Lower lobe of right lung (tissue), 2 donors: ENCODE measurements at places on chromosomes 5 and 9. TPM values are rescaled to one million over a fixed set of nuclear protein-coding genes. Genes with fewer than 3 reads are reported as not detected.

- no peak overlapping the region for H3K4me3 ChIP-seq
- no peak for DNase-seq
- H3K4me1 ChIP-seq = no peaks in the 10 kb centered on the region
Measured at GRCh38 chr5:160044391-160044804, 35.5 kb downstream of the TTC1 start.

- H3K4me3 ChIP-seq = no peak overlapping the region
- H3K36me3 ChIP-seq = no peaks in the 10 kb centered on the region
- no peaks in the 10 kb centered on the region for H3K27me3 ChIP-seq
- peak; percentile 55 for DNase-seq
- peaks cover 43% of the 10 kb centered on the region for H3K4me1 ChIP-seq
- H3K27ac ChIP-seq = no peak overlapping the region
Measured at GRCh38 chr5:124706729-124707361, 39.6 kb downstream of the ZNF608 start.

- H3K4me1 ChIP-seq = peaks cover 60% of the 10 kb centered on the region
- no peaks in the 10 kb centered on the region for H3K36me3 ChIP-seq
- peak overlapping the region; percentile 14 for H3K4me3 ChIP-seq
- H3K27me3 ChIP-seq = peaks cover 96% of the 10 kb centered on the region
- H3K27ac ChIP-seq = no peak overlapping the region
Measured at GRCh38 chr9:93954434-93955061, 607 bp downstream of the BARX1 start.

GRCh38 chr9:81801190-81801589 lies 111.8 kb upstream of the TLE1 start:
- no peak for DNase-seq
- H3K27ac ChIP-seq = no peak overlapping the region
- H3K4me3 ChIP-seq = no peak overlapping the region

DNA sequence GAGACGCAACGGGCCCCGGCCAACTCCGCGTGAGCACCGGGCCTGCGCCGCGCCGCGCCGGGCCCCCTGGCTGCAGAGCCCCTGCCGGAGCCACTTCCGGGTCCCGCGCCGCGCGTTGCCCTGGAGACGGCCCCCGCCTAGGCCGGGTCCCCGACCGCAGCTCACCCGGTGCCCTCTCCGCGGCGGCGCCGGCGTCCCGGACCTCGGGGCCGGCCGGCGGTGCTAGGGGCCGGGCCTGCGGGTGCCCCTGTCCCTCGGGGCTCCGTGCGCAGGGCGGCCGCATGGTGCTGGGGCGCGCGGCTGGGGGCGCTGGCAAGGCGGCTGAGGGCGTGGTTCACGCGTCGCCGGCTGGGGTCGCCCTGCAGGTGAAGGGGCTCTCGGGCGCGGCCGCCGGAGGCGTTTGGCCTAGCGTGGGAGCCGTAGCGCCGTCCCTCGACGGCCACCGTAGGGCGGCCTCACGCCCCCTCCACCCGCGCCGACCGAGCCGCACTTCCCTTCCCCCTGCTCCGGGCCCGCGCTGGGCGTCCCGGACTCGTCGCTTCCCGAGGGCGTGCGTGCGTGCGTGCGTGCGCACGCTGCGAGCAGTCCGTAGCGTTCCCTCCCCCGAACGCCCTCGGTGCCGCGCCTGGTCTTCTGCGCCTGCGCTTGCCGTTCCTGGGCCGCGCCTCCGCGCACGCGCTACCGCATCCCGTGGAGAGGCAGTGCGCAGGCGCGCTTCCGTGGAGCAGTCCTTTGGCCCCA lies at the start of gene TMEM250:
Gene TMEM250, minus strand, starts transcription at position 556 of the 741 bp plus-strand sequence. CDS start 1,975 bp downstream, outside the sequence.
- DNase-seq = peak; percentile 98
- H3K27ac ChIP-seq = peak within 1 kb of the TSS; percentile 95
- H3K4me3 ChIP-seq = peak within 1 kb of the TSS; percentile 93
- H3K4me1 ChIP-seq = peaks cover 30% of the 10 kb centered on the region
- H3K36me3 ChIP-seq = peaks cover 18% of the 10 kb centered on the region

- H3K4me3 ChIP-seq = no peak overlapping the region
- H3K27ac ChIP-seq = no peak overlapping the region
- no peaks in the 10 kb centered on the region for H3K36me3 ChIP-seq
- H3K4me1 ChIP-seq = no peaks in the 10 kb centered on the region
- DNase-seq = no peak
Measured at GRCh38 chr5:99191206-99191745, 262.5 kb upstream of the CHD1 start.

- H3K27ac ChIP-seq = no peak overlapping the region
- no peaks in the 10 kb centered on the region for H3K36me3 ChIP-seq
- H3K4me3 ChIP-seq = no peak overlapping the region
- no peak for DNase-seq
Measured at GRCh38 chr5:36701085-36701698, 94.8 kb downstream of the SLC1A3 start.

DNA sequence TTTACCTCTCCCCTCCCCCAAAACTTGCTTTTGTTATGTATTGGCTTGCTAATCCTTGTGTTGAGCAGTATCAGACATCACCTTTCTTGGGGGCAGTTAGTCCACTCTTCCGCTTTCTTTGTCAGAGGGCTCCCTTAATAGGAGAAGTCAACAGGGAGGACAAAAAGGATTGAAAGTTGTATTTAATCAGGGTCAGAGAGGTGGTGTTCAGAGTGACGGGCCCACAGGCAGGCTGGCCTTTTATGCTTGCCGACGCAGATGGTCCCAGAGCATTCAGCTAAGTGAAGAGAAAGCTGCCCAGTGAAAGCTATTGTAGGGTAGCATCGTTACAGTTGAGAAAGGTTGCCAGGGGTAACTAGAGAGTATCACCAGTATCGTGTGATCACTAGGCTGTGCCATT lies 131.1 kb downstream of the ZCCHC7 start:
- H3K4me1 ChIP-seq = no peaks in the 10 kb centered on the region
- H3K27ac ChIP-seq = no peak overlapping the region
- no peak overlapping the region for H3K4me3 ChIP-seq
- no peaks in the 10 kb centered on the region for H3K36me3 ChIP-seq
- DNase-seq = no peak
- H3K27me3 ChIP-seq = no peaks in the 10 kb centered on the region

DNA sequence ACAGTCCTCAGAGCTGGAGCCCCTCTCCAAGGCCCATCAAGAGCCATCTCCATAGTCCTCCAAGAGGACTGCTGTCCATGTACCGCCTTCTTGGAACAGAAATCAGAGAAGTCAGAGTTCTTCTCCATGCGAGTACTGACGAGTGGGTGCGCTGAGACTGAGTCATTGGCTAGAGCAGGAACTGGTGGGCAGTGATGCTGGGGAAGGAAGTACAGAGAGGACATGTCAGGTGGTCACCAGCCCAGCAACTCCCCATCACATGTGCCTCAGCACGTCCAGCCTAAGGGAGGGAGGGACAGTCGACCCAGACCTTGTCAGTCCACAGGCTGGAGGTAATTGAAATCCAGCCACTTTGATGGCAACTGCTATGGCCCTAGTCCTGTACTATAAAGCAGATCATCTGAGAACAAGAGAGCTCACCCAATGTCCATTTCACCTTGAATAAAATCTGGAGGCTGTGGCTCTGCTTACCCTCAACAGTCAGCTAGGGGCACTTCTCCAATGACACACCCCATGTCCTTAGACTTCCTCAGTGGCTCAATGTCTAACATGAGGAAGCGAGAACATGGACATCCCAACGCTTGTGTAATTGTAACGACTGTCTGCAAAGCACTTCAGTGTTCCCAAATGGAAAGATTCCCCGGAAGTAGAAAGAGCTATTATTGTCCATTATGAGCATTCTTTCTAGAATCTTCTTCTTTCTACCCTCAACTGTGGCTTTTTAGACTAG lies 15.0 kb upstream of the FBP1 start:
- H3K4me1 ChIP-seq = peaks cover 25% of the 10 kb centered on the region
- H3K27ac ChIP-seq = peak overlapping the region; percentile 75
- H3K4me3 ChIP-seq = no peak overlapping the region
- no peaks in the 10 kb centered on the region for H3K36me3 ChIP-seq
- peak; percentile 78 for DNase-seq

DNA sequence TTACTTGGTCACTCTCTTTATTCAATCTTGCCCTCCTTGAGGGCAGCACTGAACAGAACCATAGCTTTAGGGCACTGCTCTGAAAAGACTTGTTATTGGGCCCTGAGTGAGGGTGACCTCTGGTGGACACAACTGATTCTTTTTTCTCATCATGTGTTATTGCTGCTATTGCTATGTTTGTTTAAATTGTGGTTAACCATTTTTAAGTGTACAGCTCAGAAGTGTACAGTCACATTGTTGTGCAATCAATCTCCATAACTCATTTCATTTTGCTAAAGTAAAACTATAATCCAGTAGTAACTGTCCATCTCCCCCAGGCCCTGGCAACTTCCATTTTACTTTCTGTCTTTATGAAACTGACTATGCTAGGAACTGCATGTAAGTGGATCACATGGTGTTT lies 351.1 kb upstream of the RIOK2 start:
- DNase-seq = no peak
- H3K4me3 ChIP-seq = no peak overlapping the region
- H3K4me1 ChIP-seq = no peaks in the 10 kb centered on the region
- no peaks in the 10 kb centered on the region for H3K36me3 ChIP-seq
- no peak overlapping the region for H3K27ac ChIP-seq
- H3K27me3 ChIP-seq = no peaks in the 10 kb centered on the region

GRCh38 chr9:93560991-93561390 lies 15.4 kb upstream of the PHF2 start:
- peaks cover 94% of the 10 kb centered on the region for H3K36me3 ChIP-seq
- H3K27ac ChIP-seq = no peak overlapping the region
- no peaks in the 10 kb centered on the region for H3K4me1 ChIP-seq
- H3K27me3 ChIP-seq = no peaks in the 10 kb centered on the region
- no peak overlapping the region for H3K4me3 ChIP-seq
- DNase-seq = no peak

- H3K27ac ChIP-seq = no peak overlapping the region
- H3K27me3 ChIP-seq = no peaks in the 10 kb centered on the region
- H3K4me1 ChIP-seq = no peaks in the 10 kb centered on the region
- no peak for DNase-seq
- no peaks in the 10 kb centered on the region for H3K36me3 ChIP-seq
Measured at GRCh38 chr5:163682234-163682633, 176.8 kb downstream of the MAT2B start.

- DNase-seq = no peak
- no peak overlapping the region for H3K27ac ChIP-seq
- no peaks in the 10 kb centered on the region for H3K4me1 ChIP-seq
- H3K4me3 ChIP-seq = no peak overlapping the region
- peaks cover 94% of the 10 kb centered on the region for H3K36me3 ChIP-seq
Measured at GRCh38 chr5:14415024-14415697, 166.4 kb upstream of the OTULINL start.

- no peaks in the 10 kb centered on the region for H3K36me3 ChIP-seq
- no peaks in the 10 kb centered on the region for H3K4me1 ChIP-seq
- DNase-seq = no peak
- no peaks in the 10 kb centered on the region for H3K27me3 ChIP-seq
Measured at GRCh38 chr5:67679184-67679841, 482.7 kb upstream of the CD180 start.

DNA sequence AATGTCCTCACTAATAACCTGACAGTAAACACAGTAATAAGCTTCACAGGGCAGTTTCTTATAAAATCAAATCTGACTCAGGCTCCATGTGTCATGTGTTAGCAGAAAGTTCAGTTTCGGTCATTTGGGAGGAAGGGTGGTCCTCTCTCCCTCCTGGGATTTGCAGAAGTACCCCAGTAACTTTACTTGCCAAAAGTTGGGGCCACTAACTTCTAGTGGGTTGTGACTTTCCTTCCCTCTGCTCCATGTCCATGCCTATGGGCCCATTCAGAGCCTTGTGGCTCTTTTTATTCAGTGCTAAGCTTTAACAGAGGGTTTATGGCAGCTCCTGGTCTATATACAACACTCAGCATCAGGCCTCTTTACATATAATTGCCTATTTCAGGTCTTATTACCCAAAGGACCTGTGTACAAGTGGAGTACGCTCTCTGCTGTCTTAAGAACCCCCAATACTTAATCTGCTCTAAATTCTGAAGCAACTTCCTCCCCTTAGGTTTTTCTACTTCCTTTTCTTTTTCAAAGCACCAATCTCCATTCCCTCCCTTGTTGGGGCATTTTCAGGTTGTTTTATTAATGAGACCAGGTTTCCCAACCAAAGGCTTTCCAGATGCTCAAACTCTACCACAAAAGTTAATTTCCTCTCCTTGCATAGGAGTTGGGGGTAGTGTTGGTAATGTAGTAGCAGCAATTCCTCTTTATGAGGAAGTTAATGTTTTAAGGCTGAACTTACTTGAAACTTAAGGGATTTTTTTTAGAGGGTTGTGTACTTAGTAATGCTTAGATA lies 107.7 kb downstream of the CCDC192 start:
- H3K36me3 ChIP-seq = no peaks in the 10 kb centered on the region
- H3K4me3 ChIP-seq = no peak overlapping the region
- DNase-seq = no peak
- H3K27ac ChIP-seq = no peak overlapping the region

DNA sequence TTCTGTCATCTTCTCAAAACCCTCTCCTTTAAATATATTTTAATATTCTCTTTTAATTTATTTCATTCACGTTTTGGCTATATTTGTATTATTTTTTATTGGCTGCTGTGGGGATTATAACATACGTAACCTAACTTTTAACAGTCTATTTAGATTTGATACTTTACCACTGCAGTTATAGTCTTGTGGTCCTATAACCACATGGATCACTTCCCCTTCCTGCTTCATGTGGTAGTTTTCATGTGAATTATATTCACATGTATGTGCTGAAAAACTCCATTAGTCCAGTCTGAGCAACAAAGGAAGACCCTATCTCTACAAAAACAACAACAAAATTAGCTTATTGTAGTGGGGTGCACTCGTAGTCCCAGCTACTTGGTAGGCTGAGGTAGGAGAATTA lies 34.3 kb downstream of the CENPP start:
- no peaks in the 10 kb centered on the region for H3K4me1 ChIP-seq
- no peak for DNase-seq
- no peaks in the 10 kb centered on the region for H3K36me3 ChIP-seq
- H3K4me3 ChIP-seq = no peak overlapping the region
- H3K27me3 ChIP-seq = no peaks in the 10 kb centered on the region

GRCh38 chr9:119781886-119782285 lies 412.7 kb upstream of the BRINP1 start:
- no peaks in the 10 kb centered on the region for H3K4me1 ChIP-seq
- no peak for DNase-seq
- no peak overlapping the region for H3K27ac ChIP-seq
- no peak overlapping the region for H3K4me3 ChIP-seq

DNA sequence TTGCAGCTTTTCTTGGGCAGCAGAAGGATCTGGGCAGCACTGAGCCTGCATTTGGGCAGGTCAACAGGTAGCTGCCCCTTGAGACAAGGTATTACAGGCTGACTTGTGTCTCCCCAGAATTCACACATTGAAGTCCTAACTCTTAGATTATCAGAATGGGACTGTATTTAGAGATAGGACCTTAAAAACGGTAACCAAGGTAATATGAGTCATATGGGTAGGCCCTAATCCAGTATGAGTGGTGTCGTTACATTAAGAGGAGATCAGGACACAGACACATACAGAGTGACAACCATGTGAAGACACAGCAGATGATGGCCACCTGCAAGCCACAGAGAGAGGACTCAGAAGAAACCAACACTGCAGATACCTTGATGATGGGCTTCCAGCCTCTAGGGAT lies 3.2 kb downstream of the C1QTNF2 start:
- no peak overlapping the region for H3K27ac ChIP-seq
- no peaks in the 10 kb centered on the region for H3K27me3 ChIP-seq
- no peak for DNase-seq
- H3K4me1 ChIP-seq = peaks cover 15% of the 10 kb centered on the region
- H3K4me3 ChIP-seq = no peak overlapping the region

BTNL9 gene
- total RNA-seq = 125 TPM

TDRD7 gene
- 22.2 TPM for total RNA-seq

OCLN gene
- 121 TPM for total RNA-seq

OR13C3 gene
- not detected for total RNA-seq

PCDHA5 gene
- total RNA-seq = 0.18 TPM

ZBED3 gene
- total RNA-seq = 13.4 TPM

ALDOB gene
- 0.38 TPM for total RNA-seq

HTR4 gene
- not detected for total RNA-seq

CD14 gene
- total RNA-seq = 165 TPM

PCDHA4 gene
- total RNA-seq = 0.59 TPM
